Right hindlimb (tissue), 1 donor: ENCODE measurements at places on chromosomes 2 and 18.

DNA sequence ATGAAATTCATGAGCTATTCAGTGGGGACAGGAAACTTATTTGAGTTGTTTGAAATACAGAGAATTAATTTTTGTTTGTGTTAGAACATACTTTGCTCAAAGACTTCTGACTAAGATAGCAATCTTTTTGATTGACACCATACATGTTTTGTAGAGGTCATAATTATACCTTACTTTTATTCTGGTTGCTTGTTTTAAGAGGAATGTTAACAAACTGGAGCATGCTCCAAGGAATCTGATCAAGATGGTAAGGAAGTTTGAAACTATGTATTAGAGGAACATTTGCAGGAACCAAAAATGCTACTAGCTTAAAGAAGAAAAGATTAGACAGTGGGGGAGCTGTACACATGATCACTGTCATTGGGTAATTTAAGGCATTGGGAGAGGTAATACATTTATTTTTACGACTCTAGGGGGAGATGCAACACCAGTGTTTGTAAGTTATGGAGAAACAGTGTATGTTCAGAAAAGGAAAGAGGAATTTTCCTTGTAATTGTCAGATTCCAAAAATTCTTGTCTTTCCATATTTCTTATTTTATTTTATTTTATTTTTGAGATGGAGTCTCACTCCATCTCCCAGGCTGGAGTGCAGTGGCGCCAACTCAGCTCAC, 8.0 kb downstream of the AGFG1 start:
- DNase-seq, result no peak

GRCh38 chr2:142031656-142032055, 99.2 kb downstream of the LRP1B start:
- DNase-seq, result no peak

- no peak for DNase-seq
Measured at GRCh38 chr2:178219247-178219646, 24.9 kb downstream of the OSBPL6 start.

GRCh38 chr18:63451799-63452660, 24.7 kb upstream of the SERPINB5 start:
- DNase-seq, result no peak

GRCh38 chr2:84201158-84201557, 257.9 kb downstream of the SUCLG1 start:
- no peak for DNase-seq

DNA sequence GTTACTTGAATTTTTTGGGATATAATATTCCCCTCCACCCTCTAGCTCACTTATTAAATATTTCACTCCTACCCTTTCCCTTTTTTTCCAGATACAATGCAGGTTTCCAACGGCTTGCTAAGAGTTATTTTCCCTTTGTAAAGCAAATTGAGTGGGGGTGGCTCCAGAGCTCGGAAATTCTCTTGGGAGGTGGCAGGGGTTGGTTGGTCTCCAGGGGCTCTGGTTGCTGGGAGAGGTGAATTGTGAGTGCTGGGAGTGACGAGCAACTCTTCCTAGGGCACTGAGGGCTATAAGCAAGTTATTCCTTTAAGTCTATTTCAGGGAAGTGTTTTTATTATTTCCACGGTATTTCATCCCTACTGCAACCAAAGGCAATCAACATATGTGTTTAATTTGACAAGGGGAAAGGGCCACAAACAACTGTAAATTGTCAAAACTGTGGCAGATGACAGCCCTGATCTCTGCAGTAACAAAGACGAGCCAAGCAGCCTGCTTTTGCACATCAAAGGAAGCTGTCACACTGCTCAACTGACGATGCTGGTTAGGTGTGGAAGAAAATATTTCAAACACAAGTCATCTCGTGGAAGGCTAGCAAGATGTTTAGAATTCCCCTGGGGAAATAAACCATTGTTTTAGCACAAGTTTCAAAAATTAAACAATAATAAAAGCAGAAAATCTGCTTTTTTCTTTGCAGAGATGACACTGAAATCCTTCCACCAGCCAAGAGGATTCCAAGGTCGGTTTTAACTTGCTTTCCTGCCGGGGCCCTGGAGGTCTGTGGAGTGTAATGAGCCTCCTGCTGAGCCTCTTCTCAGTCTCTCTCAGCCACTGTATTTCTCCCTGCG, 34.8 kb upstream of the ASXL2 start:
- no peak for DNase-seq

GRCh38 chr2:100783987-100784386, 36.0 kb upstream of the NPAS2 start:
- no peak for DNase-seq

DNA sequence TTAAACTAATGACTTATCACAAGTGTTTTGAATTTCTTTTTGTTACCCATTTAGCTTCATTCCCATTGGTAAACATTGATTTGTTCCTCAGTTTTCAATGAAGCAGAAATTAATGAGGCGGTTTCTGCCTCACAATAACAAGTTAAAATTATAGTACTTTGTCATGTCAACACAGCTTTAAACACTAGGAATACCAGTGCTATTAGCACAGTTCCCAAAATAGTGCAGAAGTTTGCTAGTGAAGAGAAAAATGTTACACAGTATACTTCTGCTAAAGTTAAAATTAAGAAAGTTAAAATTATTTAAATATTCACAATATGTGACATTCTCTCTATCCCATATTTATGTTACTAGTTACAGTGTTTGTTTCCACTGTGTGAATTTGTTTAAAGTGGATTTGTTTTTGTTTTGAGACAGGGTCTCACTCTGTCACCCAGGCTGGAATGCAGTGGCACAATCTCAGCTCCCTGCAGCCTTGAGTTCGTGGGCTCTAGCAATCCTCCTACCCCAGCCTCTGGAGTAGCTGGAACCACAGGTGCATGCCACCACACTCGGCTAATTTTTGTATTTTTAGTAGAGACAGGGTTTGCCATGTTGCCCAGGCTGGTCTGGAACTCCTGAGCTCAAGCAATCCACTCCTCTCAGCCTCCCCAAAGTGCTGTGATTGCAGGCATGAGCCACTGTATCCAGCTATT, 3.8 kb upstream of the CHN1 start:
- DNase-seq, result no peak

GRCh38 chr2:66101206-66101605, 333.7 kb upstream of the MEIS1 start:
- DNase-seq, result no peak

DNA sequence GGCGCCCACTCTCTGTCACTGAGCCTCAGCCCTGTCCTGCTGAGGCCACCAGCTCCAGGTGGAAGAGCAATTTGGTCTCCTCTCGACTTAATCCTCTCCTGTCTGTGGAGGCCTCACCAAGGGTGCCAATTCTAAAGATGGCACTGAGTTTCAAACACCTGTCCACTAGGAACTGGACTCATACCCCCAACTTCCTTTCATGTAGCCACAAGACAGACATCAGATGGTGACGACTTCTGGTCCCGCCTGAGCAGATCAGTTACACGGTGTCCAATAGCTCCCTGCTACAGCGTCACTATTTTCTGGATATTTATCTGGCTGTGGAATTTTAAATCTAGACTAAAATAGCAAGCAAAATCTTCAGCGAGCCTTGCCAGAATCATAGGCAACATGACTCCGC, 24.5 kb upstream of the SP5 start:
- DNase-seq, result no peak

GRCh38 chr18:22286585-22286984, 117.2 kb downstream of the GATA6 start:
- no peak for DNase-seq

DNA sequence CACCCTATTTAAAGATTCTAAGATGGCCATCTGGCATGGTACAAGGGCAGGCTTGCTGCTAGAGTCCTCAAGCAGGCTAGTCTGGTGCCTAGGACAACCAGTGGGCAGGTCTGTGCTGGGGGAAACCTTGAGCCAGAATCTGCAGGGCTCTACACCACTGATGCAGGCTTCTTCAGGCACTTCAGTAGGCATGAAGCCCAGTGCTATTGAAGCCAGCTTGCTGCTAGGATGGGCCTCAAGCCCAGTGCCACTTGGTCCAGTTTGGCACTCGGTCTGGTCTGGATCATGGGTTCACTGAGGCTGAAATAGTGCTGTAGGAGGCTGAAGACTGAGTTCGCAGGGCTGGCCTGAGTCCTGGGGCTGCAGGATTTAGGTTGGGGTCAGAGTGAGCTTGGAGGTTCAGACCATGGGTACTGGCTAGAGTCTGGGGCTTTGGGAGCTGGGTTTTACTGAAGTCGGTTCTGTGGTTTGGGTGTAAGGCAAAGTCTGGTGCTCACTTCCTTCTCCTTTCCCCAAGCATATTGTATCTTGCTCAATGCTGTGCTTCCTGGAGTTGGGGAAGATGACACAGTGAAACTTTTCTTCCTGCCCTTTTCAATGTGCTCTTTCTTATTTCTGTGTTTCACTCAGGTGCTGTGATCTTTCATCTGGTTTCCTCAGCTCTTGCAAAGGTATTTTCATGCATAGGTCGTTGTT, 41.2 kb downstream of the SP100 start:
- DNase-seq, result no peak

DNA sequence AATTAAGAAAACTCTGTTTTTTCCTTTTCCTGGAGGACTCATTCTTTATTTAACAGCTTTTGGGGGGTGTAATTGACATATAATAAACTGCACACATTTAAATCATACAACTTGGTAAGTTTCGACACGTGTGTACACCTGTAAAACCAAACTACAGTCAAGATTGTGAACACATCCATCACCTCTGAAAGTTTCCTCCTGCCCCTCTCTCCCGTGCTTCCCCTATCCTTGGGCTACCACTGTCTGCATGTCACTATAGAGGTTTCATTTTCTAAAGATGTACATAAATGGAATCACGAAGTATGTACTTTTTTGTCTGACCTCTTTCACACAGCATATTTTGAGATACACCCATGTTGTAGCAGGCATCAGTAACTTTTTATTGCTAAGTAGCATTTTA, 100.0 kb downstream of the BIN1 start:
- DNase-seq, result no peak

DNA sequence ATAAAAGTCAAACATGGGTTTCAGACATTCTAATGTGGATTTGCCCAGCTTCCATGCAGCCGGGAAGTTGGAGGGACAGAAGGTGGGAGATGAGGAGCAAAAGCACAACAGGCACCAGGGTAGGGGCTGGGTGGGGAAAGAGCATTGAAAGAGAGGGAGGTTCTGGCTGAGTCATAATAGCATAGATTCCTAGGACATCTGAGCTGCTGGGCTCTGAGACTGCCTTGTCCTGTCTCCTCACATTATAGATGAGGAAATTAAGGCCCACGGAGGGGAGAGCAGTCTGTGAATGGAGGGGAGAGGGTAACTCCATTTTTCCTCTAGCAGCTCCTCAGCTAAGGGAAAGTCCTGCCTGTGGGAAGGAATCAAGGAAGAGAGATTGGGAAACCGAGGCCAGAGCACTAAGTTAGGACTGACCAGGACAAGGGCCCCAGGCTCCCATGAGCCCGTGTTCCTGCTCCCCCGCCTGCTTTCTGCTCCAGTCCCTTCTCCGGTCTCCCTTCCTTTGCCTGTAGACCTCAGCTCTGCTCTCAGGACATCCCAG, 26.2 kb downstream of the SH2D6 start:
- no peak for DNase-seq

- DNase-seq, result no peak
Measured at GRCh38 chr2:229900012-229900411, 21.8 kb downstream of the TRIP12 start.

GRCh38 chr2:195168369-195168768, 488.7 kb upstream of the SLC39A10 start:
- no peak for DNase-seq

GRCh38 chr2:11680182-11680900, 10.3 kb upstream of the NTSR2 start:
- no peak for DNase-seq

GRCh38 chr2:18797133-18797845, 207.9 kb upstream of the NT5C1B start:
- no peak for DNase-seq

DNA sequence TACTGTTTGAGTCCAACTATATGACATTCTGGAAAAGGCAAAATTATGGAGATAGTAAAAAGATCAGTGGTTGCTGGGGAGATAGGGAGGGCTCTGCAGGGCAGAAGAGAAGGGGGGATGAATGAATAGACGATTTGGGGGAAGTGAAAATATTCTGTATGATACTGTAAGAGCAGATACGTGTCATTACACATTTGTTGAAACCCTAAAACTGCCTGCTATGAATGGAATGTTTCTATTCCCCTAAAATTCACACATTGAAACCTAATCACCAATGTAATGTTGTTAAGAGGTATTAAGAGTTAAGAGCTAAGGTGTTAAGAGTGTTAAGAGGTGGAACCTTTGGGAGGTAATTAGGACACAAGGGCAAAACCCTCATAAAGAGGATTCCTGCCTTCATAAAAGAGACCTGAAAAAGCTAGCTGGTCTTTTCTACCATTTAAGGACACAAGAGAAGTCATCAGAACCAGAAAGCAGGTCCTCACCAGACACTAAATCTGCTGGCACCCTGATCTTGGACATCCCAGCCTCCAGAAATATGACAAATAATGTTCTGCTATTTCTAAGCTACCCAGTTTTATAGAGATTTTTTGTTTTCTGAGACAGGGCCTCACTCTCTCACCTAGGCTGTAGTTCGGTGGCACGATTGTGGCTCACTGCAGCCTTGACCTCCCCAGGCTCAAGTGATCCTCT, 76.2 kb downstream of the ATAD2B start:
- no peak for DNase-seq

DNA sequence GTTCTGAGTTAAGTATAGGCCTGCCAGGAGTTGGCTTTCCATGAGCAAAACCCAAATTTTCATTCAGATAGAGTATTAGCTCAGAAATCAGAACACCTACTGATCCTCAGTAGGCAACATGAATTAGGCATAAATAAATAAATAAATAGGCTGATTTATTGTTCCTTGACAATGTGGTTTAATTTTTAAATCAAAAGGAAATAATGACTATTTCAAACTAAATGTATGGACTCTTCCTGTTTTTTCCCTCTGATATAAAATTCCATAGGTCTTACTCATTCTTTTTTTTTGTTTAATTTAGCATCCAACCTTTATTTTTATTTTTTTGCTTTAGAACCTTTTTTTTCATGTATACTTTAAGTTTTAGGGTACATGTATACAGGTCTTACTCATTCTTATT, 140.2 kb upstream of the ITGA6 start:
- DNase-seq, result no peak

GRCh38 chr2:95317123-95317500, 20.0 kb downstream of the KCNIP3 start:
- DNase-seq, result no peak

- no peak for DNase-seq
Measured at GRCh38 chr2:112582314-112582746, 2.1 kb upstream of the CHCHD5 start.

DNA sequence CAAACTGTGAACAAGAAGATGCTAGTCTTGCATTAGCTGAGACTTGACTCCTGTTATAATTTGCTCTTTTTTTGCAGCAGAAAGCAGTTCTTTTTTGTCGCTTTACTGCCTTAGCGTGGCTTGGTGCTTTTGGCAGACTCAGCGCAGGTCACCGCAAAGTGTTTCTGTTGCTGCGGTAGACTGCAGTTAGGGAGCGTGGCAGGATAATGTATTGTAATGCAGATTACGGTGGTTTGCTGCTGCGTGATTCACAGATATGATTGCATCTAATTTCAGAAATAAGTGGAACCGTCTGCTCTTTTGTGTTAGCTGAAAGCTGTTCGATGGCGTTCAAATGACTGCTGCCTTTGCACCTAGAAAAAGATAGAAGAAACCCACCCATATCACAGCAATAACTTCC, 131.6 kb upstream of the SATB2 start:
- no peak for DNase-seq
